Fibroblast of villous mesenchyme (primary cell): ENCODE measurements at places on chromosomes 4 and X. TPM values are rescaled to one million over a fixed set of nuclear protein-coding genes. Genes with fewer than 3 reads are reported as not detected.

TEX13C gene
- total RNA-seq = not detected in 2 replicates

STBD1 gene
- 5.8 and 6.9 TPM in 2 replicates for total RNA-seq

VCX2 gene
- not detected in 2 replicates for total RNA-seq

VCX3A gene
- total RNA-seq = not detected in 2 replicates

RAB9B gene
- 0.64 and 0.86 TPM in 2 replicates for total RNA-seq

ITIH6 gene
- not detected in 2 replicates for total RNA-seq

PRDM8 gene
- total RNA-seq = 7.3 and 7.7 TPM in 2 replicates

ZFP92 gene
- total RNA-seq = 0.32 and 0.43 TPM in 2 replicates

WFS1 gene
- total RNA-seq = 39.3 and 42.3 TPM in 2 replicates

ZNF141 gene
- total RNA-seq = 9.5 and 9.7 TPM in 2 replicates

- no peak for DNase-seq
Observed at GRCh38 chrX:101977106-101977505, 45.3 kb upstream of the ZMAT1 start.

DNA sequence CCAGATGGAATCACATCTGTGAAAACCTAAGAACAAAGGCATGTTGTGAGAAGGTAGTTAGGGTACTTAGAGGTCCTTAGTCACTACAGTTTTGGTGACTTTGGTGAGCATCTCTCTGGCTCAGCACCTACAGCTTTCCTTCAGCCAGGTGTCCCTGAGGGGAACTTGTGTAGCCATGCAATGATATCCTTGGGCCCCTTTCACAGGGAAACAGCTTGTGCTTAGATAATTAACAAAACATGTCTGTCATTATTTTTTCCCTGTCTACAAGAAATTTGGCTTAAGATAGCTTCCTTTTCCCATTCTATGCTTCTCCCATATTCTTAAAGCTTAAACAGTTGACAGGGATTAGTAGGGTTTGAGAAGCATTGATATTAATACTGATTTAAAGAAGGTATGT, 63.8 kb downstream of the SLC4A4 start:
- no peak for DNase-seq

DNA sequence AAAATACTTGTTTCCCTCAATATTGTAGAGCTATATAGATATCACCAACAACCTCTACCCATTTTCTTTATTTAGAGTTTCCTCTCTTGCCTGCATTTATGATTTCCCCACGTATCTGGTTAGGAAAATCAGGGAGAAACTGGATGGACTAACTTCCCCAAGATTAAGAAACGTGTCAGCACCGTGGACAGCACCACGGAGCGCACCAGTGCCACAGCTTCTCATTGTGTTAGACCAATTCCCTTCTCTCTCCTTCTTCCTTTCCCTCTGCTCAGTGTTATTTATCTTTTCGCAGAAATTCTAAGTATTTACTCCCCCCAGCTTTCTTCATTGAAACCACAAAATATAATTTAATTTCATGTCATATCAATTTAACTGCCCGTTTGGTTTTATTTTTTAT, 568.6 kb upstream of the BOD1L1 start:
- peak; percentile 74 for DNase-seq

GRCh38 chrX:124373348-124373747, 27.0 kb downstream of the SH2D1A start:
- DNase-seq = no peak

DNA sequence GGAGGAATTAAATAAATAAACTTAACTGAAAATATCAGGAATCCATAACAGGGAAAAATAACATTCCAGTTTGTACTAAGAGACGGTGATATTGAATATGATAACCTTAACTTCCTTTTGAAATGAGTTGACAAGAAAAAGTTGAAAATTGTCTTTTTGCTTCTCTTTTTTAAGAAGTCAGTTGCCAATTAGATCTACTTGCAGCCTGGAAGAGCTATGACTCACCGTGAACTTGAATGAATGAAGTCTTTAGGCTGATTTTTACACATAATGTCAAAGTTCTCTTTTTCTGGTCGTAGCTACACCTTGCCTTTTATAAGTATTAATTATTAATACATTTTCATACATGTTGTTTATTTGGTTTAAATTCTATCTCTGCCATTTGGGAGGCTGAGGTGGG, 94.4 kb upstream of the HPGD start:
- DNase-seq = no peak

DNA sequence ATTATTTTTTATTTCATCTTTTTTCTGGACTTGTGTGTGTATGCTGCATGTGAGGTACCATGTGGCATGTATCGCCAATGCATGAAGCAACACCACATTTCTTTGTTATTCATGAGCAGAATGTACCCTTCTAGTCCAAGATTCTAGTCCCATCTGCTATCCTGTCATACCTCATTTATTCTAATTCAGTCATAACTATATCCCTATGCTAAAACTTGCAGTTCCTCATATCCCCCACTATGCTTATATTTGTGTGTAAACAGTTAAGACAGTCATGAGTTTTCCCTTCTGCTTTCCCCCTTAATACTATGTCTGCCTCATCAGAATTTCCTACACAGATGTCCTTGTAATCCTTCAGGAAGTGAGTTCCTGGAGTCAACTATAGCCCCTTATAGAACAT, 19.7 kb downstream of the OCRL start:
- DNase-seq = no peak

- no peak for DNase-seq
Observed at GRCh38 chrX:133546441-133546840, 131.2 kb upstream of the GPC4 start.

DNA sequence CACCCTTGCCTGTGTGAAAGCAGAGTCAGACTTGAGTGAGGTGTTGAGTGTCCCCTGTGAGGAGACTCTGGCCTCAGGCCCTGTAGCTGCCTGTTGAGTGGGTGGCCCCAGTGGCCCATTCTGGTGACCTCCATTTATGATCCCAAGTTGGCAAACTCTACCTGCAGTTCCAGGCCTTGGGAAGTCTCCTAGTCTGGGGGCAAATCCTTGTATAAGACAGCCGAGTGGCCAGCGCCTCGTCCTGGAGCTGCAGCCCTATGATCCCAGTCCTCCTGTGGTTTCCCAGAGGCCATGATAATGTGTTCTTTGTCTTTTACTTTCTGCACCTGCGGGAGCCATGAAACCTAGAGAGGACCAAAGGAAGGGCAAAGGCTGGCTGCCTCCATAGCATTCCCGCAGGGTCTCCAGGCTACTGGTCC, 58.7 kb downstream of the NBDY start:
- no peak for DNase-seq

DNA sequence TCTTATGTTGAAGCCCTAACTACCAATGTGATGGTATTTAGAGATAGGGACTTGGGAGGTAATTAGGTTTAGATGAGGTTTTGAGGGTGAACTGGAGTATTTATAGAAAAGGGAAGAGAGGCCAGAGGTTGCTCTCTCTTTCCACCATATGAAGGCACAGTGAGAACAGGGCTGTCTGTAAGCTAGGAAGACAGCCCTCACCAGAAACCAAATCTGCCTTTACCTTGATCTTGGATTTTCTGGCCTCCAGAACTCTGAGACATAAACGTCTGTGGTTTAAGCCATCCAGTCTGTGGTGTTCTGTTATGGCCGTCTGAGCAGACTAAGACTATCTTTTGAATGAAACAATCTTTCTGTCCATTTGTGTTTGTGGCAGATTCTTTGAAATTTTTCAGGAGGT, 223.7 kb downstream of the PDHA2 start:
- no peak for DNase-seq

DNA sequence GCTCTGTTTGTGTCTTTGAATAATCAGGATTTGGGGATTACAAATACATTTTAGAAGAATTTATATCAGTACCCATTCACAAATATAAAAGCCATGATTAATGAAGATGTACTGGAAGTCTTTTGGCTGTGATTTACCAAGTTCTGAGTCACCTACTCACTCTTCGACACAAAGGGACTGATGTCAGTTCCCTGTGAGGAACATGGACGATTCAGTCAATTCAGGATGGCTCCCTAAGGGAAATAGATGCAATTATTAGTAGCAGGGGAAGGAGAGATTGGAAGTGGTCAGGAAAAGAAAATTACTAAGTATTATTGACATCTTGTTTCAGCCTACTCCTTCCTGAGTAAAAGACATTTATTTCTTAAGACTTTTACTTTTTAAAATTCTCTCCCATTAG, 550.7 kb upstream of the SLIT2 start:
- no peak for DNase-seq

DNA sequence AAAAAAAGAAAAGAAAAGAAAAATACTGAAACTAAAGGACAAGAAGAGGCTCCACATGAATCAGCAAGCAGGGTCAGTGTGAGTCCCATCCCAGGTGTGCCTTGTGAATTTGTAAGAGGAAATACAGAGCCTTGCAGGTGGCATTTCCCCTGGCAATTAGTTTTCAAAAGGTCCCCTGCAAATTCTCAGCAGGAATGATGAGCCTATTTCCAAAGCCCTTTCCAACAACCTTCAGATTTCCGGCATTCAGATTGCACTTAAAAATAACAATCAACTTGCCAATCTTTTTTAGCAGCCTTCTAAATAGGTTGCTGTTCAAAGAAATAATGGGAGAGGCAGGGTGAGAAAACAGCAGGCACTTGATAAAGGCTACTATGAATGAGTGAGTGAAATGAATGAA, 66.4 kb upstream of the OR13H1 start:
- no peak for DNase-seq

- no peak for DNase-seq
Observed at GRCh38 chr4:160877087-160877790, 1286.6 kb downstream of the FSTL5 start.

- no peak for DNase-seq
Observed at GRCh38 chrX:47061238-47061919, 16.9 kb upstream of the RGN start.

DNA sequence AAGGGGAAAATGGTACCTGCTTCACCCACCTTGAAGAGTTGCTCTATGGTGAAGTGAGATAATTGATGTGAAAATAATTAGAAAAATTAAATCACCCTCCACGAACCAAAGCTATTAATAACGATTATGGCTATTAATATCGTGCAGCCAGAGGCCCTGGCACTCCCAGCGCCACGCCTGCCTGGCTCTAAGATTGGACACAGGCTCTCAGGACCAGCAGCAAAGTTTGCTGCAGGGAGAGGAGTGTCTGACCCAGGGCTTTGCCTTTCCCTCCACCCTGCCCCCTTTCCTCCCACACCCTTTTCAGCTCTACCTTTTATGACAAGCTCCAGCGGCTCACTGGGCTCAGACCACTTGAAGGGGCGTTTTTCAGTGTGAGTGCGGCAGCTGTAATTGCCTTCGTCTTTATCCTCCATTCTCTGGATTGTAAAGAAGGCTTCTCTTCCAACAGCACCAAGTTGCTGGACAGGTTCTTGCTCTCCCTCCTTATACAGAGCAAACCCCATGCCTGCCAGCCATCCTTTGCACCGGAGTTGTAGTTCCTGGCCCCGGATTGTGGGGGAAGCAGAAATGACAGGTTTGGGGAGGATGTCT, 11.5 kb downstream of the IGSF1 start:
- DNase-seq = no peak

DNA sequence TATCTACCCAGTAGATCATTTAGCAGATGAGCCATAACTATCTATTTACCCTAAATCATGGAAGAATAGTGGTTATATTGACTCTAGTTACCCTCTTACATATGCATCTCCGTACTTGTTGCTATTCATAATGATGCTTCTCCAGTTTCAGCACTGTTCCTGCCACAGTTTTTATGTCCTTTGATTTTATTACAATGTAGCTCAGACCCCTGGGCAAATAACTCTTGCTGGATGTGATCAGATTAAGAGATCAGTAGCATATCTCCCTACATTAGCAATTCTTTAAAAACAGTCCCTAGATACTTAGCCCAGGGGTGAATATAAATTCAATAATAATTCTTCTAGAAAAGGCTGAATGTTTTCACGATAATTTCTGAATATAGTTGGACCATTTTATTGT, 696.5 kb downstream of the ADGRL3 start:
- no peak for DNase-seq

- DNase-seq = peak; percentile 62
Observed at GRCh38 chr4:54879576-54879975, 221.8 kb downstream of the KIT start.

DNA sequence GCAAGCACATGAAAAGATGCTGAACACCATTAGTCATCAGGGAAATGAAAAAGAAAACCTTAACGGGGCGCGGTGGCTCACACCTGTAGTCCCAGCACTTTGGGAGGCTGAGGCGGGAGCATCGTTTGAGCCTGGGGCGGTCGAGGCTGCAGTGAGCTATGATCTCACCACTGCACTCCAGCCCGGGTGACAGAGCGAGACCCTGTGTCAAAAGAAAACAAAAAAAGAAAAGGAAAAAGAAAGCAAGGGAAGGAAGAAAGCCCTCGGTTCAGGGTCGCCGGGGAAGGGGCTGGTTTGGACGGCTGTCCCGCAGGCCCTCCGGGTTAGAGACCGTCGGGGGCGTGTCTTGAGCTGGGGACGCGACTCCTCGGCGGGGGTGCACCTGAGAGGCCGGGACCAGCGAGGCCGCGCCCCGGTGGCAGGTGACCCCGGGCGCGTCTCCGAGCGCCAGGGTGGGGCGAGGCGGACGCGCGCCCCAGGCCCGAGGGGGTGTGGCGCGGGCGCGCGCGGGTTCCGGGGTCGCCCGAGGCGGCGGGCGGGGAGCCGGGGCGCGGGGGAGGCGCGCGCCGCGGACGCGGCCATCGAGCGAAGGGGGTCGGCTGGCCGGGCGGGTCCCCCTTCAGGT, 478 bp upstream of the PLXNA3 start:
- DNase-seq = no peak

GRCh38 chr4:147754037-147754445, 22.2 kb downstream of the ARHGAP10 start:
- DNase-seq = peak; percentile 82

DNA sequence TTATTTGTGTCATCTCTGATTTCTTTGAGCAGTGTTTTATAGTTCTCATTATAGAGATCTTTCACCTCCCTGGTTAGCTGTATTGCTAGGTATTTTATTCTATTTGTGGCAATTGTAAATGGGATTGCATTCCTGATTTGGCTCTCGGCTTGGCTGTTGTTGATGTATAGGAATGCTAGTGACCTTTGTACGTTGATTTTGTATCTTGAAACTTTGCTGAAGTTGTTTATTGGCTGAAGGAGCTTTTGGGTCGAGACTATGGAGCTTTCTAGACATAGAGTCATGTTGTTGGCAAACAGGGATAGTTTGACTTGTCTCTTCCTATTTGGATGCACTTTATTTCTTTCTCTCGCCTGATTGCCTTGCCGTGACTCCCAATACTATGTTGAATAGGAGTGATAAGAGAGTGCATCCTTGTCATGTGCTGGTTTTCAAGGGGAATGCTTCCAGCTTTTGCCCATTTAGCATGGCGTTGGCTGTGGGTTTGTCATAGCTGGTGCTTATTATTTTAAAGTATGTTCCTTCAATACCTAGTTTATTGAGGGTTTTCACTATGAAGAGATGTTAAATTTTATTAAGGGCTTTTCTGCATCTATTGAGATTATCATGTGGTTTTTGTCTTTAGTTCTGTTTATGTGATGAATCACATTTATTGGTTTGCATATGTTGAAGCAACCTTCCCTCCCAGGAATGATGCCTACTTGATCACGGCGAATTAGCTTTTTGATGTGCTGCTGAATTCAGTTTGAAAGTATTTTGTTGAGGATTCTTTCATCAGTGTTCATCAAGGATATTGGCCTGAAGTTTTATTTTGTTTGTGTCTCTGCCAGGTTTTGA, 72.7 kb upstream of the BOD1L1 start:
- peak; percentile 67 for DNase-seq

- no peak for DNase-seq
Observed at GRCh38 chr4:182554736-182555135, 311.5 kb downstream of the TENM3 start.
